ENCODE measurements at places on chromosomes 7 and 10.
A peak's percentile ranks its signal among the peaks of the same experiment; 100 is the strongest.

DNA sequence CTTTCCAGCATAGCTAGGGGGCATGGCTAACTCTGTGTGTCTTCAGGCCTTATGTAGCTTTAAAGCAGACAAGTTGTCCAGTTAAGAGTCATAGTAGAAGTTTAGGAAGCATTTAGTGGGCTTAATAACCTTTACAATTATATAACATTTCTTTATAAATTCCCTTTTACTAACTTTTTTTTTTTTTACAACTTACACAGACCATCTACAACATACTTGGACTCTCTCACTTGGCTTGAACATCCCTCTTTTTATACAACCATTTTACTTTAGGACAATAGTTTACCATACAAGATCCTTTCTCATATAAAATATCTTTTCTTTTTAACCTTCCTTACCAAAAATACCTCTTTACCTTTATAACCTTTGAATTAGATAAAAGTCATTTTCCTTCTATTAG lies 26.3 kb downstream of the SP4 start:
- DNase-seq = no peak

- peak; percentile 53 for DNase-seq
These were observed 40.3 kb downstream of the COL17A1 start for GRCh38 chr10:104045151-104046089.

DNA sequence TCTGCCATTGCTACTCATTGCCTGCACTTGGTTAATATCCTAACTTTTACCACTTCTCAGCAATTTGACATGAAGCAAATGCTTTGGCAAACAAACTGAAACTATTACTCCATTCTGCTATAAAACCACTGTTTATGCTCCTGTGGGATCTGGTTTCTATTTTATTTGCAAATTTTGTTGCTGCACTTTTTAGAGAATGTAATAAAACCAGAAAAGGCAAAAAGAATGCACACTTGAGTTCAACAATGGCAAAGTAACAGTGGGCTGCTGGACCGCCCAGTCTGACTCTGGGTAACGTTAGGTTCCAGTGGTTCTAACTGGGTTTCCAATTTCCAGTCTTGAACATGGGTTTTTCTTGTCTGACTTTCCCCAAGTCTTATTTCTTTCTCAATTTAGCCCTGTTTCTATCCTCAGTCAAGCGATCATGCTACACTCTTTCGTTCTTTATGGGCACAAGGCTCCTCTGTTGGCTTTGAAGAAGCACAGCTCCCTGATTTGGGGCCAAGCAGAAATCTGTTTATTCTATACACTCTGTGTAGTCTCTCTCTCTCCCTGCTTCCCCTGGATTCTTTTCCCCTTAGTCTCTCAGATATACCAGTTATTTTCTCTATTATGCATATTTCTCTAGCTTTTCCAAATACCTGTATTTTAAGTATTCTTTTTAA lies 129.2 kb upstream of the FAM3C start:
- DNase-seq = no peak

DNA sequence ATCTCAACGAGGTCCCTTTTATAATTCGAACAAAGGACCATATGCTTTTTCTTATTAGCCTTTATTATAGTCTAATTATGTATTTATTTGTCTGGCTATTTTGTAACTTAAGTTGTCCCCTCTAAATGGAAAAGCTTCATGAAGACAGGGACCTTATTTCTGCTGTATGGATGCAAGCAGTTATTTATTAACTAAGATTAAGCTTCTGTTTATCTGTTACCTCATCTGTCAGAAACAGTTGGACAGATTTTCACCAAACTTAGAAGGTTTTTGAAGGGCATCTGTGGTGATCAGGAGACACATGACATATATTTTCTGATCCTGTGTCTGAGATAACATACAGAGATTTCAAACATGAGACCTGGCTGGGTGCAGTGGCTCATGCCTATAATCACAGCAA lies 43.2 kb downstream of the KAT6B start:
- DNase-seq = no peak

DNA sequence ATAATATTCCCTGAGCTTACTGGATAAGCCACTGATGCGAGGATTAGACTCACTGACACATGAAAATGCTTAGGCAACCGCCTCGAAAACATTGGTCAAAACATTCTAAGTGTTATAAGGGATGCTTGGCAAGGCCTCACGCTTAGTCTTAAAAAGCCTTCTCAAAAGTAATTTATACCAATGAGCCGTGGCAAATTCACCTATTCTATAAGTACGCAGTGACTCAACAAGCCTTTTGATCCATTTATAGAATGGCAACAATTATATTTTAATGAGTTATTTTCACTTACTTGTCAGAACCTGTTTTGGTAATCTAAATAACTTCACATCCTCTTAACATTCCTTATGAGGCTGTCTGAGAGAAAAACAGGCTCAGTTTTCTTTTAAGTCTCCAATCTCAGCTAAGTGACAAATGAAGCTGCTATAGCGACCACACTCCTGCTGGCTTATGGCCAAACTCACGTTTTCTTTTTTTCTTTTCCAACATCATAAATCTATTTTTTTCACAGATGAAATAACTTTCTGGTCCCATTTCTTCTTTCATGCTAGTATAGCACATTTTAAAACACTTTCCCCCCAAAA lies 121.2 kb upstream of the AFAP1L2 start:
- no peak for DNase-seq

GRCh38 chr7:156545979-156546378 lies 94.6 kb upstream of the RNF32 start:
- no peak for DNase-seq

DNA sequence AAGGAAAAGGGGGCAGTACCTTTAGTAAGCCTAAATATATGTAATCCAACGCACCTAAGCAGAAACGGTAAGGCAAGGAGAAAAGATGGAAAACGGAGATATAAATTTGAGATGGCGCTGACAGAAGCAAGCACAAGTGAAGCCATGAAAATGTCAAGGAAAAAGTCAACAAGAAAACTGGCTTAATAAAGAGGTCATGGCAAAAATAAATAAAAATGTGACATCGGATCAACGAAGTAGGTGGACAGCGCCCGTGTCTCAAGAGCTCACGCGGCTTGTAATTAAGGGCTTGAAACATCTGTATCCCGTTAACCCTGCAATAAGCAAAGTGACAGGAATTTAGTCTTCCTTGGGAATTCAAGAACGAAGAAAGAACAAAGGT lies 611 bp downstream of the NDUFA5 start:
- DNase-seq = no peak

GRCh38 chr7:31642681-31643115 lies 44.3 kb upstream of the PPP1R17 start:
- DNase-seq = no peak

DNA sequence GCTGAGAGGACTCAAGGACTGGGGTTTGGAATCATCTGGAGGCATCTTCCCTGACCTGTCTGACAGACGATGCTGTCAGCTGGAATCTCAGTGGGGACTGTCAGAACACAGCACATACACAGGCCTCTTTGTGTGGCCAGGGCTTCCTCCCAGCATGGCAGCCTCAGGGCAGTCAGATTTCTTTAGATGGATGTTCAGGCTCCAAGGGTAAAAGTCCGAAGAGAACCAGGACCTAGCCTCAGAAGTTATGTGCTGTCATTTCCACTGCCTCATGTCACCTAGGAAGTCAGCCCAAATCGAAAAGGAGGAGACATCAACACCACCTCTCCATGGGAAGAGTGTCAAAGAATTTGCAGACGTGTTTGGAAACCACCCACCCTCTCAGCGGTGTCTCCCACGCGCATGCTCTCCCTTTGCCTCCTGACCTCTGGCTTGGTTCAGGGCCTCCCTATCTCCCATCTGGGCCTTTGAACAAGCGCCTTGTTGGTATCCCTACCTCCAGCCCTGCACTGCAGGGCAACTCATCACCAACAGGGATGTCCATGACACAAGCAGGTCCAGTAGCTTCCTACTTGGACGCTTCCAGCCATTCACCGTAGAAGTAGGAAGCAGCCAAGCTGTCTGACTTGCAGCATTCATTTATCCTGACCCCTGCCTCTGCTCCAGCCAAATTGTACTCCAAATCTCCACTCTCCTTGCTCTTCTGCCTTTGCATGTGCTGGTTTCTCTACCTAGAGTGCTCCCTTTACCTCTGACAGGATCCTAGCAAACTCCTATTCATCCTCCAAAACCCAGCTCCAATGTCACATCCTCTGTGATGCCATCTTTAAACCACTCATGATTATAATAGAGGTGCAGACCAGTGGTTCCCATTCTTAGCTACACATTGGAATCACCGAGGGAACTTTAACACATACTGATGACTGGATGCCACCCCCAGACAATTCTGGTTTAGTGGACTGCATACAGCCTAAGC lies 121.6 kb downstream of the OAT start:
- DNase-seq = no peak

DNA sequence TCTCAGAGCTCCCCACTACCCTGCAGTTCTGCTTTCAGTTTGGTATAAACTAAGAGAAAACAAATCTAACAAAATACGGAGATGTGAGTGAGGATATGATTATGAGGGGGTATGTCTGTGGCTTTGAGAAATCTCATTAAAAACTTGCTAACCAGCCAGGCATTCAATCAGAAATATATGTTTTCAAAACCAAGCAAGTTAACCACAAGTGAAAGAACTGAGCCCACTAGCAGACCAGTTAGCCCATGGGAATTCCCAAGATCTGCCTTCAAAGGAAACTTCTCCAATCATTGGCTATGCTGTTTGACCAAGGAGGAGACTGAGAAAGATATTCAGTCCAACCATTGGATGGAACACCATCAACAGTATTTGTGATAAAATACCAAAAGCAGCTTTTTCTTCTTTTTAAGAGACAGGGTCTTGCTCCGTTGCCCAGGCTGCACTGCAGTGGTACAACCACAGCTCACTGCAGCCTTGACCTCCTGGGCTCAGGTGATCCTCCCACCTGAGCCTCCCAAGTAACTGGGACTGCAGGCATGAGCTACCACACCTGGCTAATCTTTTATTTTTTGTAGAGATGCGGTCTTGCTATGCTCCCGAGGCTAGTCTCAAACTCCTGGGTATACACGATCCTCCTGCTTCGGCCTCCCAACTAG lies 41.2 kb downstream of the FGFR2 start:
- DNase-seq = no peak

- no peak for DNase-seq
These were observed 1.5 kb downstream of the GDF2 start for GRCh38 chr10:47323636-47324296.

- no peak for DNase-seq
These were observed 9.0 kb upstream of the BLVRA start for GRCh38 chr7:43749383-43749940.

- no peak for DNase-seq
These were observed 129.2 kb downstream of the STRA8 start for GRCh38 chr7:135362871-135363270.

GRCh38 chr10:75108684-75109458 lies 2.6 kb upstream of the SAMD8 start:
- DNase-seq = peak; percentile 16

DNA sequence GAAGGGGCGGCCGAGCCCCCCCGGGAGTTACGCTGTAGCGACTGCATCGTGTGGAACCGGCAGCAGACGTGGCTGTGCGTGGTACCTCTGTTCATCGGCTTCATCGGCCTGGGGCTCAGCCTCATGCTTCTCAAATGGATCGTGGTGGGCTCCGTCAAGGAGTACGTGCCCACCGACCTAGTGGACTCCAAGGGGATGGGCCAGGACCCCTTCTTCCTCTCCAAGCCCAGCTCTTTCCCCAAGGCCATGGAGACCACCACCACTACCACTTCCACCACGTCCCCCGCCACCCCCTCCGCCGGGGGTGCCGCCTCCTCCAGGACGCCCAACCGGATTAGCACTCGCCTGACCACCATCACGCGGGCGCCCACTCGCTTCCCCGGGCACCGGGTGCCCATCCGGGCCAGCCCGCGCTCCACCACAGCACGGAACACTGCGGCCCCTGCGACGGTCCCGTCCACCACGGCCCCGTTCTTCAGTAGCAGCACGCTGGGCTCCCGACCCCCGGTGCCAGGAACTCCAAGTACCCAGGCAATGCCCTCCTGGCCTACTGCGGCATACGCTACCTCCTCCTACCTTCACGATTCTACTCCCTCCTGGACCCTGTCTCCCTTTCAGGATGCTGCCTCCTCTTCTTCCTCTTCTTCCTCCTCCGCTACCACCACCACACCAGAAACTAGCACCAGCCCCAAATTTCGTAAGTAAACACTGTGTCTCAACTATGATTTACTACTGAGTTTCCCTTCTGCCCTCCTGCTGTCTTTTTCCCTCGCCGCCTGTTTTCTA lies 666 bp downstream of the NRG3 start:
- no peak for DNase-seq

- no peak for DNase-seq
These were observed 71.0 kb downstream of the HIPK2 start for GRCh38 chr7:139706837-139707236.

- DNase-seq = peak; percentile 38
These were observed 47.8 kb upstream of the CALCR start for GRCh38 chr7:93622036-93623033.

DNA sequence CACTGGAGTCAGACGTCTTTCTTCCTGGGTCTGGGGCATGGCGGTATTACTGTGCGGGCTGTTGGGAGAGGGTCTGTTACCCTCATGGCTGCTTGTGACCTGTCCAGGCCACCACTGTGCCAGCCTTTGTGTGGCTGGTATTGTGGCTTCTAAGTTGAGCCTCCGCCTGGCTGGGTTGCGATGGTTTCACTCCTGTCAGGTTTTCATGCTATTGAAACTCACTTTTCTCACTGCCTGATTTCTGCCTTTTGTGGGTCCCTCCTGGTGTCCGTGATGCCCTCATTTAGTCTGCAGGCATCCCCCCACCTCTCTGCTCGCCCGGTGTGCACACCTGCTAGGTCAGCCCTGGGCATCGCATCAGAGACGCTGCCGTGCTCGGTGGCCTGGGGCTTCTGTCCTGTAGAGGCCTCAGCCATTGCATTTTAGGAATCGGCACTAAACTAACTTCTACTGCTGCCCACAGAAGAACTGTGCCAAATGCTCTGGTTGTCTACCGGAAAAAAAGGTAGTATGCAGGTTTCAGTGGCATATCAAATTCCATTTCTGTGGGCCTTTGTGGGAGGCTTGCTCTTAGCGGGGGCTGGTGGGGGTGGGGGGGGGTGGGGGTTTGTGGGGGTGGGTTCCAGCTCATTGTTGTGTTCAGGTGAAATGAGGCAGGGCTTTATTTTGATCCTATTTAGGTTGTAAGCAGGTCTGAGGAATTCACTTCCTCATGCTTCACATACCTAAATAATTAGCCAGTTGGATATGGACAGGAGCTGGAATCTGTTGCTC lies 64.3 kb downstream of the MGMT start:
- peak; percentile 74 for DNase-seq

- peak; percentile 40 for DNase-seq
These were observed 110.2 kb downstream of the LARP4B start for GRCh38 chr10:821322-821721.

Measured in fibroblast of skin of right biceps (primary cell).